ENCODE measurements at places on chromosomes 7 and 10. TPM values are rescaled to one million over a fixed set of nuclear protein-coding genes. Genes with fewer than 3 reads are reported as not detected.

GRCh38 chr10:34706147-34706546 lies 108.9 kb downstream of the PARD3 start:
- no peak for DNase-seq

The SPRN gene
- not detected for total RNA-seq

DNA sequence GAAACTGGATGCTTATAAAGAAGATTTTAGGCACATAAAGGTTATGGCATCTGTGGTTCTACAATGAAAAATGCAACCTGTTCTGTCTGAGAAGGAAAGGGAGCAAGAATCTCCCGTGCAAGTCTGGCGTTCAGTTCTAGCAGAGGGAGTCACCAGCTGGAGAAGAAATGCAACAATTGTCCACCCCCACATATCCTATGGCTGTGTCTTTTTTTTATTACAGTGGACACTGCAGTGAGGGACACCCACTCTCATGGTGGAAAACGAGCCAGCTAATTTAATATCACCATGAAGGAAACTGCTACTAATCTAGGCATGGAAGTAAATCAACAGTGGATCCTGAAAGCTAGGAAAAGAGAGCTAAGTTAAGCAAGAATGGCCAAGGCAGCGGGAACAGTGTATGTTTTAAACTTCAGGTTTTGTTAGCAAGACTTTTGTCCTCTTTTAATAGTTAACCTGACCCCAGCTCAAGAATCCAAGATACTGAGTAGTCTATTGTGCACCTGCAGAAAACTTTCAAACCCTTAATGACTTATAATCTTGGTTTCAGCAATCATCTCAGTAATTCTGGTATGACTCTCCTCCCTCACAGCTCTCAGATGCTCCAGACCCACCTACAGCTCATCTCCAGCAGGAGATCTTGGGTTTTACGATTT lies 149.3 kb downstream of the FGFR2 start:
- no peak for DNase-seq

DNA sequence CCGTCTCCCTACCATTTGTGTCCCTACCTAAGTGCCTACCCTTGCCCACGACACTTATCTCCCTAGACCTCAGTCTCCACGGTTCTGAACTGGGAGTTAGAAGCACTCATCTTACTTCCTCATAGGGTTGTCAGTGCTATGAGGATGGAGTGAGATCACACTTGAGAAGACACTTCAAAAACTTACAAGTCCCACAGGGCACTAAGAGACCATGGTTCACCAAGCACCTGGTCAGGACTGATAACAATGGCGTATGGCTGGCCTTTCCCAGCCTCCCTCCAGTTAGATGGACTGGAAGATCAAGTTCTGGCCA lies 43.2 kb downstream of the KCNMA1 start:
- no peak for DNase-seq

- DNase-seq: no peak
Measured at GRCh38 chr7:102469972-102470825, 5.4 kb downstream of the LRWD1 start.

The CPEB3 gene
- total RNA-seq: 11.0 TPM

DNA sequence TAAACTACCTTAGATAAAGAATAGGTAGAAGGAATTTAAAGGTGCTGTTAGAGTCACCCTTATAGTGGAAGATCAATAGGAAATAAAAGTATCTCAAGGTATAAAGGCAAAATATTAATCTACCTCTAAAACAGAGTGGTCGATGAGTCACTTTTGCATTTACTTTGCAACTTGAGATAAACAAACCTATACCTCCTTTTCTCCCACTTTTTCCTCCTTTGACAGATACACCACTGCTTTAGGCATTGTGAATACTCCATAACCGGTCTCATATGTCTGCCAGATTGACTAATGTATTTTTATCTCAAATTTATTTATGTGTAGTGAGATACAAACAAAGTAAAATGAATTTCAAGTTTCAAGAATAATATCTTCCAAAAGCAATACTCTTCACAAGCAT lies 193.5 kb downstream of the SKAP2 start:
- no peak for DNase-seq

The TDRD1 gene
- total RNA-seq: 0.10 TPM

DNA sequence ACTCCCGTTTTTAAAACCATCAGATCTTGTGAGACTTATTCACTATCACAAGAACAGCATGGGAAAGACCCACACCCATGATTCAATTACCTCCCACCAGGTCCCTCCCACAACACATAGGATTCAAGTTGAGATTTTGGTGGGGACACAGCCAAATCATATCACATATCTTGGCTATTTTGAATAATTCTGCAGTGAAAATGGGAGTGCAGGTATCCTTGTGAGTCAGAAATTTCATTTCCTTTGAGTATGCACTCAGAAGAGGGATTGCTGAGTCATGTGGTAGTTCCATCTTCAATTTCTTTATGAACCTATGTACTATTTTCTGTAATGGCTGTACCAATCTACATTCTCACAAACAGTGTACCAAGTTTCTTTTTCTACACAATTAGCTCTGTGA lies 125.8 kb downstream of the ANKRD7 start:
- no peak for DNase-seq

Data from upper lobe of left lung (tissue), 6 donors.